ENCODE measurements at places on chromosomes 7 and 10. TPM values are rescaled to one million over a fixed set of nuclear protein-coding genes. Genes with fewer than 3 reads are reported as not detected.
A peak's percentile ranks its signal among the peaks of the same experiment; 100 is the strongest.

DNA sequence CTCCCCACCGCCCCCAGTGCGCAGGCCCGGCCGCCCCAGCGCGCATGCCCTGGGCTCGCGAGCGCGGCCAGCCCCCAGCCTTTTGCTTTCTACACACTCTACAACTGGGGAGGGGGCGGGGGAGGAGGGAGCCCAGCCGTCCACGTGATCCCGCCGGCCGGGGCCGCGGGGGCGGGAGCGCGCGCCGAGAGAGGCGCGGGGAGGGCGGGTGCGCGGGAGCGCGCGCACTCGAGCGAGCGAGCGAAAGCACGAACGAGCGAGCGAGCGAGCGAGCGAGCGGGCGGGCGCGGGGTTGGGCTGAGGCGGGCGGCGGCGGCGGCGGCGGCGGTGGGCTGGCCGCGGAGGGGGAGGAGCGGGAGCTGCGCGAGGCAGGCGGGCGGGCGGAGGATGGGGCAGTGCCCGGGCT, at the start of gene AUTS2:
Gene AUTS2, plus strand, starts transcription at position 395 of the 406 bp plus-strand sequence. CDS start 1,179 bp downstream, outside the sequence.
- H3K36me3 ChIP-seq = no peaks in the 10 kb centered on the region
- H3K27me3 ChIP-seq = peaks cover 53% of the 10 kb centered on the region
- H3K27ac ChIP-seq = peak within 1 kb of the TSS; percentile 66
- peaks cover 11% of the 10 kb centered on the region for H3K4me1 ChIP-seq
- peak within 1 kb of the TSS; percentile 87 for H3K4me3 ChIP-seq
- DNase-seq = peak; percentile 64

GRCh38 chr10:61857746-61858145, 43.8 kb upstream of the ARID5B start:
- H3K4me3 ChIP-seq = no peak overlapping the region
- peaks cover 4% of the 10 kb centered on the region for H3K27me3 ChIP-seq
- DNase-seq = no peak
- H3K36me3 ChIP-seq = no peaks in the 10 kb centered on the region
- H3K27ac ChIP-seq = no peak overlapping the region

DNA sequence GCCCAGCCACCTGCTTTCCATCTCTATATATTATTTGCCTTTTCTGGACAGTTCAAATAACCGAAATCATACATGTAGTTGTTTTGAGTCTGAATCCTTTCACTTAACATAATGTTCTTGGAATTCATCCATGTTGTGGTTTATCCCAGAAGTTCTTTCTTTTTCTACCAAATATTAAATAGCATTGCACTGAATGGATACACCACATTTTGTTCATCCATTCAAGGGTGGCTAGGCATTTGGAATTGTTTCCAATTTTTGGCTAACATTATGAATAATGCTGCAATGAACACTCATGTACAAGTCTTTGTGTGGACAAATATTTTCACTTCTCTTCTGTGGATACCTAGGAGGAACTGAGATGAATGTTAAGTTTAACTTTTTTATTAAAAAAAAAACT, 18.0 kb downstream of the DNAJC1 start:
- DNase-seq = no peak
- H3K27me3 ChIP-seq = no peaks in the 10 kb centered on the region
- H3K27ac ChIP-seq = no peak overlapping the region
- peaks cover 6% of the 10 kb centered on the region for H3K36me3 ChIP-seq
- peaks cover 2% of the 10 kb centered on the region for H3K4me1 ChIP-seq

DNA sequence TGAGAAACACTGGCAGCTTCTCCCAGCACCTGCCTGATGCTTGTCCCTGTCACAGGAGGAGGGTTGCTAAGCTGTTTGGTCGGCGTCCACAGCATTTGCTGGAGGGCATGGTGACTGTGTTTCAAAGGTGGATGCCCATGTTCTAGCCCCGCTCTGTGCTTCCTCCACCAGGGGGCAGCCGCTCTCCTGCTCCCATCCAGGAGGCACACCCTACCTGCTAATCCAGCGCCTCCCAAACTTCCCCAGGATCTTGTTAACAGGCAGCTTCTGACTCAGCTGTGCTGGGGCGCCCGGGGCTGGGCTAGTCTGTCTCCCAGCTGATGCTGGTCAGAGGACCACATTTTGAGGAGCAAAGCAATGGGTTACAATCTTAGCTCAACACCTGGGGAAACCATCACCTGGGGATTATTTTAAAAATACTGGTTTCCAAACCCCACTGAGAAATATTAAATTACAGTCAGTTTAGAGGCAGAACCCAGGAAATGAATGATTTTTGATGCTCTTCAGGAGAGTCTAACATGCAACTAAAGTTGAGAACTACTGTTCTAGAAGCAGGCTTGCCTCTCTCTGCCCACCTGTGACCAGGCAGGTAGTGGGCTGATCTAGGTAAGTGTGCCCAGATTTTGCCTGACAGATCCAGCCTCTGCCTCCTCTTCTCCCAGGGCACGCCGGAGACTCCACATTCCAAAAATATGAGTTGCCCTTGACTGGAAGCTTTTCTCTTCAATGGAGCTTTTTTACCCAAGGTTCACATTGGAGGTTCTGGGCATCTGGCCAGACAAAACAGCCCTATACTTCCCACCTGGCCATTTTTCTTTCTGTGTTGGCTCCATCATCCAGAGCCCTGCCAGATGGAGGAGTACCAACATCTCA, 92.7 kb upstream of the GPR26 start:
- H3K27me3 ChIP-seq = peaks cover 10% of the 10 kb centered on the region
- H3K4me3 ChIP-seq = no peak overlapping the region
- H3K27ac ChIP-seq = no peak overlapping the region
- DNase-seq = peak; percentile 52
- no peaks in the 10 kb centered on the region for H3K4me1 ChIP-seq

GRCh38 chr7:33757050-33757449, 148.3 kb upstream of the BMPER start:
- H3K4me1 ChIP-seq = no peaks in the 10 kb centered on the region
- H3K4me3 ChIP-seq = no peak overlapping the region
- DNase-seq = no peak
- no peak overlapping the region for H3K27ac ChIP-seq
- no peaks in the 10 kb centered on the region for H3K36me3 ChIP-seq
- H3K27me3 ChIP-seq = no peaks in the 10 kb centered on the region

DNA sequence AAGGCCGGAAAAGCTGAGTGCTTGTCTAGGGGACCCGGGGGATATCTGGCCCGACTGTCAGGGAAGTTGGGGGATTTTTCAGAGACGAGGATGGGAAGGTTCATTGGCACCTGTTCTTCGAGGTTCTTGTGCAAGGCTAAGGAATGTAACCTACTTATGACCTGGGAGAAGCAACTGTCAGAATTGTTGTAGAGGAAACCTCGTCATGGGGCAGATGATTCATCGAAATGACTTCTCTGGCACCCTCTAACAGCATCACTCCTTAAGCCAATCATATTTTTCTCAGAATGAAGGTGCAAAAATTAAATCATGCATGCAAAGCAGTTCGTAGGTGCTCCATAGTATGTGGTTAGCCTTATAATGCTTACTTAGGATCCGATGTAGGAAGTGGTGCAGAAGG, 58.6 kb downstream of the PLXDC2 start:
- H3K4me3 ChIP-seq = no peak overlapping the region
- H3K27ac ChIP-seq = no peak overlapping the region
- H3K4me1 ChIP-seq = no peaks in the 10 kb centered on the region
- H3K36me3 ChIP-seq = no peaks in the 10 kb centered on the region
- no peaks in the 10 kb centered on the region for H3K27me3 ChIP-seq

GRCh38 chr7:158066085-158066484, 521.5 kb downstream of the PTPRN2 start:
- H3K36me3 ChIP-seq = peaks cover 1% of the 10 kb centered on the region
- no peaks in the 10 kb centered on the region for H3K27me3 ChIP-seq
- H3K4me3 ChIP-seq = no peak overlapping the region
- H3K4me1 ChIP-seq = no peaks in the 10 kb centered on the region

C10orf105 gene
- total RNA-seq = 0.17 TPM

DNA sequence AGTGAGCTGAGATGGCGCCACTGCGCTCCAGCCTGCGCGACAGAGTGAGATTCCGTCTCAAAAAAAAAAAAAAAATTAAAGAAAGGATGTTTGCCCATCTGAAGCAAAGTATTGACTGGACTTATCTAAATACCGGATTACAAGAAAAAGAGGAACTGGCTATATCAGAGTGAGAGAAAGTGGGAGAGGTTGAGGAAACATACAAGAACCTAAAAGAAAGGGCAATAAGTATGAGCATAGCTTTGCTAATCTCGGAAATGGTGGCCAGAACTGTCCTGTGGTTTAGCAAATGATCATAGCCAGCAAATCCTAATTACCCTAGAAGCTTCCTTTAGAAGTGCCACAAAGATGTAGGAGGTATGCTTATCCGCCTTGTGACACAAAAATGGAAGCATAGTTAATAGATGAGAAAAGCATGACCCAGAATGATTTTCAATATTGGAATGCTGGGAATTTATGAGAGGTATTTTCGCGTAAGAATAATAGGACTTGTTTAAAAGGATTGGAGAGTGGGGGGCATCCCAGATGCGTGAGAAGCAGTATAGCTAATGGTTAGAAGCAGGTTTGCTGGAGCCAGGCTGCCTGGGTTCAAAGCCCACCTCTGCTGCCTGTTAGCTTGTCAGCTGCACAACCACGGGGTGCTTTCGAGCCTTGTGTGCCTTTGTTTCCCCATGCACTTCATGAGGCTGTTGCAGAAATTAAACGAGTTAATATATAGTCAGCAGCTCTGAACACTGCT, 1.2 kb upstream of the GTPBP4 start:
- H3K4me1 ChIP-seq = peaks cover 24% of the 10 kb centered on the region
- no peaks in the 10 kb centered on the region for H3K27me3 ChIP-seq
- peaks cover 8% of the 10 kb centered on the region for H3K36me3 ChIP-seq
- no peak for DNase-seq

GRM3 gene
- not detected for total RNA-seq

DNA sequence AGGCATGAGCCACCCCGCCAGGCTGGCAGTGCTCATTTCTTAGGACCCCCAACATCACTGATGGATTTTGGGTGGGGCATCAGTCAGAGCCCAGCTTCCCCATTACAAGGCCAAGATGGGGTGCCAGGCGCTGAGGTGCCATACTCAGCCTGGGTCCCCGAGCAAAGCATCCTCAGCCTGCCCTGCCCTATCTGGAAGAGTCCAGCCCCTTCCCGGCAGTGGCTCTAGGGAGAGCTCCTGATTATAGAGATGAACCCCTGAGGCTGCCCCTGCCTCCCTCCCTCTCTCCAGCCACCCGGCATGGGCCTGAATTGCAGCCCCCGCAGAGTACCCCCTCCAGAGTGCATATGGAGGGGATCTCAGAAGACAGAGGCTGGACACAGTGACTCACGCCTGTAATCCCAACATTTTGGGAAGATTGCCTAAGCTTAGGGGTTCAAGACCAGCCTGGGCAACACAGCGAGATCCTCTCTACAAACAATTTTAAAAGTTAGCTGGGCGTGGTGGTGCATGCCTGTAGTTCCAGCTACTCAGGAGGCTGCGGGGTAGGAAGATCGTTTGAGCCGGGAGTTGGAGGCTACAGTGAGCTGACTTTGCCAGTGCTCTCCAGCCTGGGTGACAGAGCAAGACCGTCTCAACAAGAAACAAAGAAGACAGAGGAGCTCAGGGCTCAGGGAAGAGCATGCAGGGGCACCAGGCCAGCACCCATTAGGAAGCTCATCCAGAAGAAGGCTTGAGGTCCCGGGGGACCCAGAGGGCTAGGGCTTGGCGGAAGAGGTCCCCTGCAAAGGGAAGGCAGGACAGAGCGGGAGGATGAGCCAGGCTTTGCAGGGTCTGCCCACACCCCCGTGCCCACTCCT, 13.3 kb downstream of the LAT2 start:
- no peaks in the 10 kb centered on the region for H3K27me3 ChIP-seq
- H3K4me1 ChIP-seq = peaks cover 15% of the 10 kb centered on the region
- no peak for DNase-seq

GRCh38 chr7:115066634-115067033, 144.7 kb downstream of the MDFIC start:
- peaks cover 9% of the 10 kb centered on the region for H3K27me3 ChIP-seq
- DNase-seq = no peak
- H3K27ac ChIP-seq = no peak overlapping the region
- H3K4me3 ChIP-seq = no peak overlapping the region
- H3K36me3 ChIP-seq = peaks cover 5% of the 10 kb centered on the region
- peaks cover 4% of the 10 kb centered on the region for H3K4me1 ChIP-seq

GRCh38 chr7:20032741-20033140, 184.4 kb downstream of the MACC1 start:
- H3K27me3 ChIP-seq = peaks cover 3% of the 10 kb centered on the region
- no peaks in the 10 kb centered on the region for H3K4me1 ChIP-seq
- H3K27ac ChIP-seq = no peak overlapping the region
- no peak for DNase-seq
- no peaks in the 10 kb centered on the region for H3K36me3 ChIP-seq
- H3K4me3 ChIP-seq = no peak overlapping the region

- no peak for DNase-seq
- peak overlapping the region; percentile 51 for H3K4me3 ChIP-seq
- peaks cover 53% of the 10 kb centered on the region for H3K27me3 ChIP-seq
- H3K27ac ChIP-seq = no peak overlapping the region
Measured at GRCh38 chr7:113085781-113086390, 741 bp downstream of the GPR85 start.

DNA sequence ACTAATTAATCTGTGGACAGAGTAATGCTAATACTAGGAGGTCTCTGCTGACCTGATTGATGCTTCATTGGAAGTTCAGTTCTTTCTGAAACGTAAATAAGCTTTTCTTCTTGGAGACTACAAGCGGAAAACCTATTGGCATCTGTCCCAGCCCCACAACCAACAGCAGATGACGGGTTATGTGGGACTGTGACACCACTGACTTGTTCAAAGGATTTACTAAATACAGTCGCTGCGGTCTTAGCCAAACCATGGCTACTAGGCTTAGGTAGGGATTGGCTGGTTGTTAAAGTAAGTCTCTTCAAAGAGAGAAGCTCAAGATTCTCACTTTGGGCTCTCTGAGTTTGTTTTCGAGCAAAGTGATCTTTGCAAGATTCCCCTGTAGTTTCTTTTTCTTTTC, 68.3 kb downstream of the HYCC1 start:
- H3K4me3 ChIP-seq = no peak overlapping the region
- peaks cover 19% of the 10 kb centered on the region for H3K36me3 ChIP-seq
- H3K4me1 ChIP-seq = no peaks in the 10 kb centered on the region
- no peak overlapping the region for H3K27ac ChIP-seq
- no peaks in the 10 kb centered on the region for H3K27me3 ChIP-seq
- no peak for DNase-seq

FAM185A gene
- total RNA-seq = 9.9 TPM

DNA sequence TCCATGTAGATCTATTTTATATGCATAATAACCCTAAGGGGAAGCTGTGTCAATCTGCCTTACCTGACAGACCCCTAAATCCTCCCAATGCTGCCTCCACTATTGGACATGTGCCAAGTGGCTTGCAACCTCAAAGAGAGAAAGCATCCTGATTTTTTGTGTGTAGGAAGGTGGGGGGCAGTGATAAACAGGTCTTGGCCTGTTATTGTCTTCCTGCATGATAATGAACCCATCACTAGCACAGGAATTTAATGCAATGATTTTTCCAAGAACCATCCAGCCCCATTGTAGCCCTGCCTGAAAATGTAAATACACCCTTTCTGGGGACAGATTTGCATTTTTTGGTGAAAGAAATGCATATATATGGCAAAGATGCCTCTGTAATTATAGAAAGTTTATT, 850.2 kb downstream of the LRMDA start:
- no peak for DNase-seq
- H3K36me3 ChIP-seq = no peaks in the 10 kb centered on the region
- no peaks in the 10 kb centered on the region for H3K27me3 ChIP-seq
- H3K4me1 ChIP-seq = no peaks in the 10 kb centered on the region
- no peak overlapping the region for H3K4me3 ChIP-seq
- H3K27ac ChIP-seq = no peak overlapping the region

- no peak for DNase-seq
- H3K36me3 ChIP-seq = no peaks in the 10 kb centered on the region
- H3K27me3 ChIP-seq = peaks cover 20% of the 10 kb centered on the region
- no peak overlapping the region for H3K27ac ChIP-seq
- no peak overlapping the region for H3K4me3 ChIP-seq
Measured at GRCh38 chr10:42930516-42931192, 146.2 kb upstream of the RET start.

Measured in activated naive CD8-positive, alpha-beta T cell treated with anti-CD3 and anti-CD28 coated beads, Interleukin-2, amount 10 ng/mL, durations not matched to agents 7 days and 5 days (primary cell).